Upper lobe of left lung (tissue), 6 donors: ENCODE measurements at places on chromosomes 11 and 22. TPM values are rescaled to one million over a fixed set of nuclear protein-coding genes. Genes with fewer than 3 reads are reported as not detected.
A peak's percentile ranks its signal among the peaks of the same experiment; 100 is the strongest.

- DNase-seq, result no peak
Observed at GRCh38 chr22:35170716-35171697, 86.3 kb upstream of the HMGXB4 start.

DNA sequence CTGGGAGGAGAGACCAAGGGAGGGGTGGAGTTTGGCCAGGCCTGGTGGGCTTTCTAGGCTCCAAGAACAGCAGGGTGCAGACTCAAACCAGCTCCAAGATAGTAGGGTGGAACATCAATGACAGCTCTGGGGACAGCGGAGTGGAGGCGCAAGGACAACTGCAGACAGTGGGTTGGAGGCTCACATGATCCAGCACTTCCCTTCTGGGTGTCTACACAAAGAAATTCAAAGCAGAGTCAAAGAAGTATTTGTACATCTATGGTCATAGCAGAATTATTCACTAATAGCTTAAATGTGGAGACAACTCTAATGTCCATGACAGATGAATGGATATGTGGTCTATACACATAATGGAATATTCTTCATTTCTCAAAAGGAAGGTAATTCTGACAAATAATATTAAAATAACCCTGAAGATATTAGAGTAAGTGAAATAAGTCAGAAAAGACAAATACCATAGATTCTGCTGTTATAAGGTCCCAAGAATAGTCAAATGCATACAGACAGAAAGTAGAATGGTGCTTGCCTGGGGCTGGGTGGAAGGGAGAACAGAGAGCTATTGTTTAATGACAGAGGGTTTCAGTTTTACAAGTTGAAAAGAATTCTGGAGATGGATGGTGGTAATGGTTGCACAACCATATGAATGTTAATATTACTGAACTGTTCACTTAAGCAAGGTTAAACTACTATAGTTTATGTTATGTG is 5.5 kb upstream of the GAB4 start:
- DNase-seq, result no peak

DNA sequence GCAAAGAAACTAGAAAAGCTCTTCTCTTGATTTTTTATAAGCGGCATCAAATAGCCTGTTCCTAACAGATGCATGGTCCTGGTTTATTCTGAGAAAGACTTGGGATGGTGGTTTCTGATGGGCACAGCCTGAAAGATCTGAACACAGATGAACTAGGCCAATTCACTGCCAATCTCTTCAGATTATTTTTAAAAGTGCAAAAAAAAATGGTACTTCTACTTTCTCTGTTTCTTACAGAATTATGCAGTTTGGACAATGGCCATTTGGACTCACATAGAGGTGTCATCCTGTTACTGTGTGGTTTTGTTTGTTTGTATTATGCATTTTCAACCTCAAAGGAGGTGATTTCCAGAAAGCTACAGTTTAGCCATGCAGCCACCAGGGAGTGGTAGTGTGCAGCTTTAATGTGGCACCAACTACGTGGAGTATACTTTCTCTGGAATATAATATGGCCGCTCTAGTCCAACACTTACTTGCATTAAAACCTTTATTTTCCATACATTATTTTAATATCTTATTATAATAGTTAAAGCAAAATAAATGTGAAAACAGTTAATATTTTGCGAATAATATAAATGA is 469.8 kb upstream of the KIRREL3 start:
- no peak for DNase-seq

GRCh38 chr11:86108191-86108590 is 39.3 kb upstream of the PICALM start:
- no peak for DNase-seq

- no peak for DNase-seq
Observed at GRCh38 chr11:85236211-85236610, 390.9 kb downstream of the DLG2 start.

- no peak for DNase-seq
Observed at GRCh38 chr11:76641905-76642304, 28.6 kb downstream of the LRRC32 start.

DNA sequence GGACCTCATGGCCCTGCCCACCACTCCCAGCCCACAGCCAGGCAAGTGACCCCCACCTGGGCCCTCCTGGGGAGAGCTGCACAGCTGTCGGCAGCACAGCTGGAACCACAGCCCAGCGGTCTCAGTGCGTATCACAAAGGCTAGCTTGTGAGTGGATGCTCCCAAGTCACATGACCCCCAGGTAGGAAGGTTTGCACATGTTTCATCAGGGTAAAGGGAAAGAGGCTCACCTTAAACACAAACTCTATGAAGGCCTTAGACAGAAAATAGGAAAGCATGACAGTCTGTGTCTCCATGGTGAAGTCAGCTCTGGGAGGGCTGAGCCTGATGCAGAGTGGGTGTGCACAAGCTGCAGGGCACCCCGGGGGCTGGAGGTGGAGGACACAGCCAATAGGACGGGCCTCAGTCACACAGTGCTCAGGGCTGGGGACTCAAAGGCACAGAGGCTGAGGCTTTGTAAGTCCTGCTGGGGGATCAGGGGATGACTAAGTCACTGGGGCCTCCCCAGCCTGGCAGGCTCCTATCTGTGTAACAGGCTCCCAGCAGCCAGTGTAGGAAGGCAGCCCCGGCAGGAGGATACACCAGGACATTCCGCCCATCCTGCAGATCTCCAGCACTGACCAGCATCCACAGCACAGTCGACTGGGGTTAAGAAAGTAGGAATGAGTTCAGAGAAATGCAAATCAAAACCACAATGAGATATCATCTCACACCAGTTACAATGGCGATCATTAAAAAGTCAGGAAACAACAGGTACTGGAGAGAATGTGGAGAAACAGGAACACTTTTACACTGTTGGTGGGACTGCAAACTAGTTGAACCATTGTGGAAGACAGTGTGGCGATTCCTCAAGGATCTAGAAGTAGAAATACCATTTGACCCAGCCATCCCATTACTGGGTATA is 22.0 kb downstream of the CELSR1 start:
- DNase-seq, result no peak

DNA sequence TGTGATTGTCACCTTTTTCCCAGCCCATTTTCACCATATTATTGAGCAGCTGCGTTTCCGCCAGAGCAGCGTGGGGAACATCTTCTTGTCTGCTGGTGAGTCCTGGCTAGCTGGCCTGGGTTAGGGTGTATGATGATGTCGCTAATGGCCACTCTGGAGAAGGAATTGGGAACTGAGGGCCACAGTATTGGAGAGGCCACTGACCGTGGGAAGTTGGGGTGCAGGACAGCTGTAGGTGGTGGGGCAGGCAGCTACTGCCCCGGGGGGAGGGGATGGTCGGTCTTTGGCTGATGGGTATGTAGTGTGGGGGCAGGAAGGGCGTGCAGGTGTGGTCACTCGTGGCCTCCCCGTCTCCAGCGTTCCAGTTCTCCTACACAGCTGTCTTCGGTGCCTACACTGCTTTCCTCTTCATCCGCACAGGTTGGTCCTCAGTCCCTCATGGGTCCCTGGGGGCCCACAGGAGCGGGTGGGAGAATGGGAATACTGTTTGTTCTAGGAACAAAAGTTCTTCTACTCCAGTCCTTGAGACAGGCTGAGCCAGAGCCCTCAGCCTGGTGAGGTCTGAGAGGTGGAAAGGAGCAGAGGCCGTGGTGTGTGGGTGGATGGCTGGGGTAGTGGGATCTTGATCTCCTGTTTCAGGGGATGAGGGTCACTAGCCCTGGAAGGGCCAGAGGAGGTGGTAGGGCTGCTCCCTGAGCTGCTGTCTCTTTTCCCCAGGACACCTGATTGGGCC is 2.1 kb downstream of the RCE1 start:
- peak; percentile 15 for DNase-seq

- DNase-seq, result no peak
Observed at GRCh38 chr11:119783466-119784400, 54.7 kb upstream of the NECTIN1 start.

DNA sequence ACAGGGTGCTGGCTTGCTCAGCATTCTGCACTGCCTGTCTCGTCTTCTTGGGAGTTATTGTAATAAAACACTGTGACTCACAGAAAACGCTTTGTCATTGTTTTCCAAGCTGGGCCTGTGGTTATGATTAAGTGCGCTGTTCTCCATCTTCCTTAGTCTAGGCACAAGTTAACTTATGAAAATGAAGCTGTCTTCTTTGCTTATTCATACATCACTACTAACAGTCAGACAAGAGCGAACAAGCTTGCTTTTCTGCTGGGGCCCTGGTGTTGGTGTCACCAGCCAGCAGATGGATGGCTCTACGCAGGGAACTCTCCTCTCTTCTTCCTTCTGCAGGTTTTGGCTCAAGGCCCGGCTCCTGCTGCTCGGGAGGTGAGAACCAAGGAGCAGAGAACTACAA is 380.1 kb upstream of the SYN3 start:
- no peak for DNase-seq

DNA sequence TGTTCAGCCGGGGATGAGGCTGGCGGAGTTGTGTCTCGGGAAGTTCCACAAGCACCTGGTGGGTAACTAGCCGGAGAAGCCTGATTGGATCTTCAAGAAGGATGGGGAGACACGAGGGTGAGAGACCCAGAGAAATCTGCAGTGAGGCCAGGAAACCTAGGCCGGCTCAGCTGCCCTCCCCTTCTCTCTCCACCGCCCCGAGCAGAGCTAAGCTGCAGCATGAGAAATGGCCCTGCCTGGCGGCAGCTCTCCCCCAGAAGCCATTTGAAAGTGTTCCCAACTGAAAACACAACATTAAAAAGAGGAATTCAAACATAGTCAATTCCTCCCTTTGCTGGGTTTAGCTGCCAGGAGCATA is 77.8 kb upstream of the SHISAL1 start:
- DNase-seq, result peak; percentile 6

DNA sequence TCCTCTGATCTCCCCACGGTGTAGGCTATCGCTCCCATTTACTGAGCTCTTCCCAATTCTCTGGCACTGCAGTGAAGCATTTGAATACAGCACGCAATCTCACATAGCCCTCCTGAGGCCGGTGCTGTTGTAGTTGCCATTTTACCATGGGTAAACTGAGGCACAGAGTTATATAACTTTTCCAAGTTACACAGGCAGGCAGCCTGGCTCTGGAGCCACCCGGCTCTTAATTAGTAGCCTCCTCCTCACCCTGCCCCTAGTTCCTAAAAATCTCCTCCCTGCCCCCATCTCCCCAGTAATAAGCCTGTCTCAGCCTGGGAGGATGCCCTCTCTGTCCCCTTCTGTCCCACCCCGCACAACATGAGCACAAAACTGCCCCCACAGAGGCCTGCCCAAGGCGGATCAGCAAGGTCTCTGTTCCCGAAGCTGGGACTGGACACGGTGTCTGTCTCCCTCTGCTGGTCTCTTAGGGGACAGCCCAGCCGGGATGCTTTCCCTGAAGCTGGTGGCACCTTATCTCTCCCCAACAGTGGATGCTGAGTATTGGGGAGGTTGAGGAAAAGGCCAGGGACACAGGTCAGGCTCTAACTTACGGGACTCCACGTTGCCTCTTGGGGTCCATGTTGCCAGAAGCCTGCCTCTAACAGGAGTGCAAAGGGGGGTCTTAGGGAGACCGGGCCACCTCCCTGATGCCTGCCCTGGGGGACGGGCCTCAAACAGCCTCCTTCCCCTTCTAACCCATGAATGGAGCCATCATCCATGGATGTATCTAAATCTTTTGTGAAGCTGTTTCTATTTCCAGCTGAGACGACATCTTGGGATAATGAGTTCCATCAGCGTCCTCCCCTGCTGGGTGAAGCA is 9.1 kb upstream of the CLCF1 start:
- DNase-seq, result peak; percentile 87

DNA sequence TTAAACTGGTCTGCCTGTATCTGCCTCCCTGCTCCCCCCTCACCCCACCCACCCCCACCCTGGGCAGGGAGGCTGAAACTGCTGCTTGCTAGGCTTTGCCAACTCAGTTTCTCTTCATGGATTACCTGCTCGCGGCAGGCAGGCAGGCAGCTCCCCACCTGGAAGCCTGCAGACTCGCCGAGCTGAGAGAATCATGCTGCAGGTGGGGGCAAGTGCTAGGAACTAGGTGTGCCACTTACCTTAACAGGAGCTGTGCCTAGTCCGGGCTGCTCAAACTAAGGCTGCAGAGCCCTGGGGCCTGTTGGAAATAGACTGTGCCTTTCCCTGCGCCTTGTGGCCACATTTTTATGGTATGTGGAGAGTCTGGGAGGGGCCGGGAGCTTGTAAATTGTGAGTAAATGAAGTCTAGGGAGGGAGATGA is 30.3 kb downstream of the MARK2 start:
- no peak for DNase-seq

DNA sequence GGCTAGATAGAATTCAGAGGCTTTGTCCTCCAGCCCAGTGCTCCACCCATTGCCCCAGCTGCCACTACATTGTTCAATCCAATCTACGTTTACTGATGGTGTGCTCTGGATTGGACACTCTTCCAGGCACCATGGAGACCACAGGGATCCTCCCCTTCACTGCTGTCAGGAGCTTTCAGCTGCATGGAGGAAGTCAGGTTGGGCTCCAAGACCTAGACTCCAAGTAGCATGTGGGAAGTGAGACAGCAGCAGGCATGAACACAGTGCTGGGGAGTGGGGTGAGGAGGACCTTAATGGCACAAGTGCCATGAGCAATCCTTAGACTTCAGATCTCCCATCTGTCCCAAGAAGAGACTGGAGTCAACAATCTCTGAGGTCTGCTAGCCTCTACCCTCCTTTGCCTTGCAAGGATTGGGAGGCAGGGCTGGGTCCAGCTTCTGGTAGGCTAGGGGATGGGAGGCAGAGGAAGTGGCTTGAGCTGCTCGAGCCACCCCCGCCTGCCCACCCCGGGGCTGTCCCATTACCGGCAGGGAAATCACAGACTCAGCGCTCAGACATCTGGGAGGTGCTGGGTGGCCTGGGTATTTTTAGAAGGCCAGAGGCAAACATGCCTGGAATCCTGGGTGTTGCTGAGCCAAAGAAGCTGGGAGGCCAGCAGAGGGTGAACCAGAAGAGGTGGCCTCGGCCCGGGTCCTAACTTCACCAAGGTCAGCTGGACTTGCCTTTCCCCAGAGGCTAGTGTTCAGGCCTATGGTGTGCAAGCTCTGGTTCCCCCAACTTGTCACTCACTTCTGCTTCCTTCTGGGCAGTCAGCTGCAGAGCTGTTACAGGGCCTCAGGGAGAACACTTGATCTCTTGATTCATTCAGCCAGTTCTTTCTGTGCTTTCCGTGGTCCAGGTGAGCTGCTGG is 15.2 kb upstream of the FCHSD2 start:
- DNase-seq, result peak; percentile 54

DNA sequence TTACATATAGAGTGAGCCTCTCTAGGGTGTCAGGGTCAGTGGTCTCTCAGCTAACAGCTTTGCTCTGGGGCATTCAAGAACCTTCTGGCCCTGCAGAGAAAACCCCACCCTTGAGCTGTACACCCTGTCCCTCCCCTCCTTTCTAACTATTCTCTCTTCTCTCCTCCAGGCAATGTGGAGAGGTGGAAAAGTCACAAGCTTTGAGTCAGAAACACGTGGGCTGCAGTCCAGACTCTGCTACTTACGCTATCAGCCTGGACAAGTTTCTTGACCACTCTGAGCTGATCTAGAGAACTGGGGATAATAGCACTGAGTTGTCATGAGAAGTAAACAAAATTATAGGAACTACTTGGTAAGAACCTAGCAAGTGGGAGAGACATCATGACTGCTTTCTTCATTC is 10.7 kb upstream of the FAM83F start:
- no peak for DNase-seq

- no peak for DNase-seq
Observed at GRCh38 chr11:75823946-75824345, 8.9 kb downstream of the UVRAG start.

RFPL3 gene
- total RNA-seq, result not detected

HIRA gene
- 27.5 TPM for total RNA-seq

SYT9 gene
- 0.27 TPM for total RNA-seq

ZPR1 gene
- 32.6 TPM for total RNA-seq

ST14 gene
- 73.3 TPM for total RNA-seq

GGT5 gene
- 35.9 TPM for total RNA-seq

ZFTA gene
- total RNA-seq, result 7.2 TPM

CASP1 gene
- 122 TPM for total RNA-seq

MRGPRF gene
- total RNA-seq, result 15.6 TPM

MUC5B gene
- total RNA-seq, result 51.1 TPM
